GM18507 (cell line): ENCODE measurements at places on chromosomes 3 and 15.

GRCh38 chr3:133593243-133593642 lies 19.8 kb downstream of the CDV3 start:
- DNase-seq: no peak

DNA sequence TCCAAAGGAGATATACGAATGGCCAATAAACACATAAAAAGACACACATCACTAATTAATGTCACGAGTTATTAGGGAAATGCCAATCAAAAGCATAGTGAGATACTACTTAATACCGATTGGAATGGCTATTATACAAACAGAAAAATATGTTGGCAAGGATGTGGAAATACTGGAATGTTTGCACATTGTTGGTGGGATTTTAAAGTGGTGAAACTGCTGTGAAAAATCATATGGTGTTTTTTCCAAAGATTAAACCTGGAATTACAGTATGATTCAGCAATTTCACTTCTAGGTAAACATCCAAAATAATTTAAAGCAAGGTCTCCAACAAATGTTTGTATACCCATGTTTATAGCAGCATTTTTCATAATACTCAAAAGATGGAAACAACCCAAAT lies 765.5 kb downstream of the VGLL3 start:
- no peak for DNase-seq

DNA sequence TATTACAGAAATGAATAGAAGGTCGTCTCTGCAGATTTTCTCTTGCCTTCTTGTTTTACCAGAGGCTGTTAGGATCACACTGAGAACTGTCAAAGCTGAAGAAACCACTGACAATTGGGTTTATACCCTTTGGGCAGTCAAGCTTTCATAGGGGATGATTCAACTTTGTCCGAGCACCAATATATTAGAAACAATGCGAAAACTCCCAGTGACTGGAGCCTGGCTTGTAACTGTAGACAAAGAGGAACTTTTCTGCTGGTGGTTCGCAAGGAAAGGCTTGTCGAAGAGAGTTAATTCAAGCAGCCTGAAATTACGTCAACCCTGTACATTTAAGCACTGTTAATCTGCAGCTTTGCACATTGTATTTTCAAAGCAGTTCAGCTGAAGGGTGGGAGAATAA lies 193.2 kb upstream of the ZNF385D start:
- DNase-seq: no peak

DNA sequence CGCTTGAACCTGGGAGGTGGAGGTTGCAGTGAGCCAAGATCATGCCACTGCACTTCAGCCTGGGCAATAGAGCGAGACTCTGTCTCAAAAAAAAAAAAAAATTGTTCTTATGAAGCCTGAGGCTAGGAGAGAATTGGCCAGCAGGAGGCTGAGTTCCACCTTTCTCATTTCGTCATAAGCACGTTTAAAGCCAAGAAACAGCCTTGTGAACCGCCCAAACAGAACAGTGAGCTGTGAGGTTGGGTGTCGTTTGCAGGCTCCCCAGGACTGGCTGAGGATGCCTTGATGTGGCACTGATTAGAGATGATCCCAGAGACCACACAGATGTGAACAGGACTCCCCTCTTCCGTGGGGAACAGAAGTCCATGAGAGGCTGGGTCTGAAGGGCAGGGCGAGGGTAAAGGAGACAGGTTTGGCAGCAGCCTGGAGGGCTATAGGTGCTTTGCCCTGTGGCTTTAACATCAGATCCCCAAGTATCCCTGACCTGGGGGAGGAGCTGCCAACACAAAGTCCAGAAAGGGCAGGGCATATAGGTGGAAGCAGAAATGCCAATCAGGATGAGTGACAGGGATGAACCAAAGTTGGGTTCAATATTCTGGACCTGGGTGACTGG lies 52.9 kb downstream of the CLEC3B start:
- no peak for DNase-seq

DNA sequence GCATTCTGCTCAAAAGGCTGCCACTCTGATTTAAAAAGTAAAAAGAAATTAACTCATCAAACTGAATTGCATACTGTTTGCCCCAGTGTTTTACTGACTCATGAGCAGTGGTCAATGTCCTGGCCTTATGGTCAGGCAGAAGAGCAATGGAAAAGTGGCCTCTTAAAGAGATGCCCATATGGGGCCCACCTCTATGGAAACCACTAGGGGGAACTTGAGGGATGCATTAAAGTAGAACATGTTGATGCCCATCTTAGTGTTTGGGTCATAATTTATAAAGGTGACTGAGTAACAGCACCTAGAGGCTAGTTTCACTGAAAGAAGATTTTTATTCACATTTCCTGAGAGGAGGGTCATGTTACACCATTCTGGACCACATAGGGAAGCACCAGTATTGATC lies 66.5 kb upstream of the RNU6-1 start:
- no peak for DNase-seq

DNA sequence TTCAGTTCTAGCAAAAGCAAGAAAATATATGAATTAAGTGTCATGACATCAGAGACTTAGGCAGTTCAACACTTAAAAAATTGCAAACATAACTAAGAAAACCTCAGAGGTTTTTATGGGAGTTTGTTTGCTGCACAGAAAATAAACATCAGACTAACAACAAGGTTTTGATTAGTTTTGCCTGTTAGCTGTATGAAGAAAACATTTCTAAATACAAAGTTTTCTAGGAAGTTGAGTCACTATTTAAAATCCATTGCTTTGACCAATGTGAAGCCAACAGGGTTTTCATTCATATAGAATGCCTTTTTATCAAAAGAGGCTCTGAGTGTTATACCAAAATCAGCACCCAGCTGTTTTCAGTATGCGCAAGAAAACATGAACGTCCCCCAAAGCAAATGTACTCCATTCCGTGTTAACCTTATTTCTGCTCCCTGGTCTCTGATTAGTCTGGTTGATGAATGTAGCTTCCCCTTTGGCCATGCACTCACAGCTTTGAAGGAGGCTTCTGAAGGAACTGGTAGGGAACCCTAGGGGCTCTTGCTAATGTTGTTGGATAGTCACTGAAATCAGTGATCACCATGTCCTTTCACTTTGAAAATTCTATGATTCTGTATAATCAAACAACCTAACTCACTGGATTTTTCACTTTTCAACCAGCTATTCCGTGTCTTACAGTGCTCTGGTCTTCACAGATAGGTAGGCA lies 89.6 kb upstream of the TSEN2 start:
- no peak for DNase-seq
